ENCODE measurements at places on chromosomes 7 and 10. TPM values are rescaled to one million over a fixed set of nuclear protein-coding genes. Genes with fewer than 3 reads are reported as not detected.

DNA sequence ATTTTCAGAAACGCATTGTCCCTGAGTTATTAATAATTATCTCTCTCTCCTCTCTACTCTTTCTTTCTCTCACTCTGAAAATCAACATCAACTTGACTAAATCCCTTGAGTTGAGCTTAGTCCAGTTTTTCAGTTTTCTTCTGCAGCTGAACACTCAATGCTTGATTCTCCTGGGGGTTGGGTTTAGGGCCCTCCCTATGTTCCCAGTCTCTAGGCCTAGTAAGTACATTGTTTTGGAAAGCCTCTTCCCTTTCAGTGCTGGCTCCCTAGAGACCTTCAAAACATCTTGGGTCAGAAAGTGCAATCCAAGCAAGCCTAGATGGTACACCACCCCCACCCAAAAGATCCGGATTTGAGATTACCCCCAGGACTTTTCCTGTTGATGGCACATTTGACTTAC, 488.5 kb downstream of the LRMDA start:
- DNase-seq: no peak

- DNase-seq: no peak
These were observed 13.8 kb upstream of the TECPR1 start for GRCh38 chr7:98265841-98266271.

- DNase-seq: no peak
These were observed 4.0 kb downstream of the CDCA7L start for GRCh38 chr7:21941611-21942141.

- DNase-seq: no peak
These were observed at the start of gene TTYH3 for GRCh38 chr7:2631946-2632732. TSS of gene TTYH3 (plus strand) at chr7:2631986. CDS start at chr7:2632156, 170 bp downstream.

DNA sequence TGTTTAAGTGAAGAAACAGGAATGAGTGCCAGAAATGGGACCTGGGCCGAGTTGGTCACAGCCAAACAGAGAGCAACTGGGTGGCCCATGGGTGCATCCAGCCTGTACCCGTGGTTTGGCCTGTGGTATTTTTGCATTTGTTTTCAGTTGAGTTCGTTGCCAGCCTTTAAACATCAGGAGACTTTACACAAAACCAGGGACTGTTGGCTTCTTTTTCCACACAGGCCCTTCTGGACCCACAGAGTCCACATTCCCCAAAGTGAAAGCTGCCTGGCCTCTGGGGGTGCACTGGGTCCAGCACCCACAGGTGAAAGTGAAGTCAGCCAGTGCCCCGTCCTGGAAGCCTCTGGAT, 54.1 kb upstream of the TNS3 start:
- DNase-seq: no peak

- no peak for DNase-seq
These were observed 41.9 kb upstream of the PRKAR1B start for GRCh38 chr7:768881-769504.

DNA sequence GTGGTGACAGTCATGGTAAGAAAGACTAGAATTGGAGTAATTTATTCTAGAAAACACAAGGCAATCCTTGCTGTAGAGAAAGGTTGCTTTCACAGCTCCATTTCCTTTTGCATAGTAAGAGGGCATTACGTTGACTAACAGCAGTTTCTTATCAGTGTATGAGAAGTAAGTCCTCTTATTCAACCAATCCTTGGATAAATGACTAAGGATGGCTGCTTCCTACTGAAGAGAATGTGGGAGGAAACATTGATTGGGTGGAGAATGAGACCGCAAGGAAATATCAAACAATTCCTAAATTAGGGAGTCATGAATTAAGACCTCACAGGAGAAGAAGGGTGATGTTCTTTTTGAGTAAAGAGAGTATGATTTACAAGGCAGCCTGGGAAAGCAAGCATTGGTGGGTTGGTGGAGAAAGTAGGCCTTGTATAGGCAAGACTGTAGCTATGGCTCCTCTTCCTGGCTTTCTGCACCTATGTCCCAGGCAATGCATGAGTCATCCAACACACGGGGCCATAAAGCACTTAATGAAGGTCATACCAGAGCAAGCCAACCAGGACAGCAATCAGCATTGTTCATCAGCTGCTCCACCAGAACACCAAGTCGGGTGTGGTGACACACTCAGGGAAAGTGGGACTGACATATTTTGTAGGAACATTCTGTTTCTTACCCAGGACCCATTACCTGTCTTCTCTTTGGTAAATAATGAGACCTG, 5.6 kb downstream of the MGAM start:
- peak; percentile 21 for DNase-seq

FXYD4 gene
- total RNA-seq: 0.71 TPM

Data from HCT116 (cell line).